ENCODE measurements at places on chromosomes 6 and 20.
A peak's percentile ranks its signal among the peaks of the same experiment; 100 is the strongest.

- peak; percentile 21 for DNase-seq
These were observed 102.9 kb downstream of the OR2B2 start for GRCh38 chr6:27809067-27809938.

DNA sequence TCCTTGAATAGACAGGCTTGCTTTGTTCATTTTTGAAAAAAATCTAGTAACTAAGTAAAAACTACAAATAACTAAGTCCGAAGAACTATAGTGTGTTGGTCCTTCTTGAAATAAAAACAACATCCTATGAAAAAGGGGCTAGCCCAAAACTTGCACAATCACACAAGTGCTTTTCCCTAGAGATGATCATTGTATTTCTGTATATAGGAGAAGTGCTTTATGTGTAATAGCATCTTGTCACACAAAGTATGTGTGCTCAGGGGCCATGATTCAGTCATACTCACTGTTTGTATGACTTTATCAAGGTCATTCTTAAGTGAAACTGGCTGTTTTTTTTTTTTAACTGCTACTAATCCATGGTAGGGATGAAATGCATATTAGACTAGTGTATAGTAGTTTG, 179.8 kb downstream of the DTNBP1 start:
- DNase-seq, result no peak

- no peak for DNase-seq
These were observed 21.5 kb upstream of the TPD52L1 start for GRCh38 chr6:125132058-125132457.

DNA sequence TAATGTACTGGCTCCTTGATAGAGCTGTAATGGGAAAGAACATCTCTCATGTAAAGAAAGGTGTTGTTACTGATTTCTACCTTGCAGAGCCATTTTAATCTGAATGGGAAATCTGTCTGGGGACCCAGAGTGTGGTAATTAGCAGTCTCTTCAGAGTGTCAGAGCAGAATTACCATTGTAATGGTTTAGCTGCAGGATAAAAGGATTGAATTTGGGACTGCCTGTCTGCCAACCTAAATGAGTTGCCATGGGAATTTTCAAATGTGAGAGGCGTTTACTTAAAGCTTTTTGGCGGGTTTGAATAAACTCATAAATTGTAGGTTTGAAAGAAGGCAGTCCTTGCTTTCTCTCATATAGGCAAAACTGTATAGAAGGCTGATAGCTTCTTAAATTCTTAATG, 128.8 kb downstream of the QKI start:
- DNase-seq, result no peak

DNA sequence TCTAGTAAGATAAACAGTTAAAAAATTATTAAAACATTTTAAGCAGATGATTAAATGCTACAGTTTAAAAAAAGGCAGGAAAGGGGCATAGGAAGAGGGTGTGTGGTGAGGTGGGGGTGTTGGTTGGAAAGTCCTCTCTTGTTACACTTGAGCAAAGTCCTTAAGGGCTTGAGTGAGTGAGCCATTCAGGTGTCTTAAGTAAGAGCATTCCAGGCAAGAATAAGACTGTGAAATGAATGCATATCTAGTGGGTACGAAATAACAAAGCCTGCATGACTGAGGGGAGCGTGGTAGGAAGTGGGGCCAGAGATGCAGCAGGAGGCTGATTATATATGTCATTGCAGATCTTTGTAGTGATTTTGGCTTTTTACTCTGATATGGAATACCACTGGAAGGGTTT, 5.1 kb downstream of the CDKAL1 start:
- no peak for DNase-seq

- no peak for DNase-seq
These were observed 187.1 kb upstream of the RNF24 start for GRCh38 chr20:4202441-4202840.

Measured in HT1080 (cell line).